AG20443 (cell line): ENCODE measurements at places on chromosomes 11 and 22.

DNA sequence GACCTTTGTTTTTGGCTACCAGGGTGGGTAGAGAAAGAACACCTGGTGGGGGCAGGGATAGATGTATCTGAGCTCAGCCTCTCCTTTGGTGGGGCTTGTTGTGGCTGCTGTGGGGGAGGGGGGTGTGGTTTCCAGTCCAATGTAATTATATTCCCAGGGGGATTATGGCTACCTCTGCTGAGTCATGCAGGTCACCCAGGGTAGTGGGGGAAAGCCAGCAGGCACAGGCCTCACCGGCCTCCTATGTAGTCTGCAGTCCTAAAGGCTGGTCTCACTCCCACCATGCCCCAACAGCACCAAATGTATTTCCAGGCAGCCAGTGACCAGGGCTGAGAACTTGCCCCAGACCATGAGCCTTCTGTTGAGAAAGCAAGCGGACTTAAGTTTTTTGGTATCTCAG lies 119.6 kb downstream of the DYNC2H1 start:
- DNase-seq = no peak

DNA sequence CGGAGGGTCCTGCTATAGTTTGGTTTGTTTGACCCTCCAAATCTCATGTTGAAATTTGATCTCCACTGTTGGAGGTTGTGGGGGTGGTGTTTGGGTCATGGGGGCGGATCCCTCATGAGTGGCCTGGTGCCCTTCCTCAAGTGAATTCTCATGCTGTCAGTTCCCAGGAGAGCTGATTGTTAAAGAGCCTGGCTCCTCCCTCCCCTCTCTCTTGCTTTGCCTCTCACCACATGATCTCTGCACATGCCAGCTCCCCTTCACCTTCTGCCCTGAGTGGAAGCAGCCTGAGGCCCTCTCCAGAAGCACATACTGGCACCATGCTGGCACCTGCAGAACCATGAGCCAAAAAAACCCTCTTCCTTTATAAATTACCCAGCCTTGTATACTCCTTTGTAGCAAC lies 7.1 kb downstream of the TSPAN18 start:
- no peak for DNase-seq

DNA sequence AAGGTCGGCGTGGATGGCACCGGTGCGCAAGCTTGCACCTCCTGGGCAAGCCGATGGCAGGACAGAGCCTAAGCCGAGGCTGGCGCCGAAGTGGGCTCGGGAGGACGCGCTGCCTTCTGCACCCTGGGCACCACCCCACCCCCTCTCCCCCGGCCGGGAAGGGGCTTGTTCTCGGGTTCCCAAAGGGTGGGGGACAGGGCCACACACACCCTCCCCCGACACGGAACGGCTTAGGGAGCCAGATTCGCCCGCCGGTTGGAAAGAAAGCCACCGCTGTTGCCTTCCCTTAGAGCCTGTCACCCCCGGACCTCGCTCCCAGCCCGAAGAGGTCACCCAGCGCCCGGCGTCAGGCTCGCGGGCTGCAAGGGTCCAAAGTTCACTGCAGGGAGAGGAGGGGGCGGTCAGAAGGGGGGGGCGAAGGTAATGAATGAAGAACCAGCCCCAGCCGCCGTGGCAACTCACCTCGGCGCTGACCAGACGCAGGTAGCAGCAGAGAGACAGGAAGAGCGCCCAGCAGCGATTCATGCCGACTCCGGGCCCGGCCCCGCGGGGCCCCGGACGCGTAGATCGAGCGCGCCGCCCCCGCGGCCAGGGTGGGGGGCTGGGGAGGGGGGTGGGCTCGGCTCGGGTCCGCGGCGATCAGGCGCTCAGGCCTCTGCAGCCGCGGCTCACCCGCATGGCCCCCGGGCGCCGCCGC lies 1.2 kb downstream of the PDGFB start:
- no peak for DNase-seq

DNA sequence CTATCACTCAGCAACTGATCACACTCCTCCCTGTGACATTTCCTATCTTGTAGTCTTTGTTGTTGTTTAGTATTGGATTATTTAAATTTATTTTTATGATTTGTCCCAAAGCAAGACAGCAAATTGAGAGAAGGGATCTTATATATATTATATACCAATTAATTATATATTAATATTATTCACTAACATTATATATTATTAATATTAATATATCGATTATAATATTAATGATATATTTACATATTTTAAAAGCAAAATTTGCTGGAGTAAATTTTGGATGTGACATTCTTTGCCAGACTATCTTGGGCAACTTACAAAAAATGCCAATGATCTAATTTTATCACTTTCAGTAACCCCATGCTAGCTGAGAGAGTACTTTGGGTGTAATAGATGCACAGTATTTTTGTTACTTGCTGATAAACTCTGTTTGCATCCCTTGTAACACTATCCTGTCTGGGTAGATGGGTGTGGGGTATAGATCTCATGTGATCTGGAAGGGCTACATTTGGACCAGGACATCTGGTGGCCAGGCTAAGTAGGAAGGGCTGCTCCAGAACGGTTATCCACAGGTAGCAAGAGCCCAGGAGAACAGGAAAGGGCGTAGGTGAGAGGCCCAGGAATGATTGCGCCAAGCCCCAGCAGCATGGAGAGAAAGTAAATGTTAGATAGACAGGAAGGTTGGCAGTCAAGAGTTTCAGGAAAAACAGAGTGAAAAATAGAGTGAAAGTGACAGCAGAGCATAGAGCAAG lies 608.6 kb upstream of the KIRREL3 start:
- DNase-seq = no peak

- no peak for DNase-seq
Measured at GRCh38 chr11:45679806-45680205, 14.4 kb upstream of the CHST1 start.

DNA sequence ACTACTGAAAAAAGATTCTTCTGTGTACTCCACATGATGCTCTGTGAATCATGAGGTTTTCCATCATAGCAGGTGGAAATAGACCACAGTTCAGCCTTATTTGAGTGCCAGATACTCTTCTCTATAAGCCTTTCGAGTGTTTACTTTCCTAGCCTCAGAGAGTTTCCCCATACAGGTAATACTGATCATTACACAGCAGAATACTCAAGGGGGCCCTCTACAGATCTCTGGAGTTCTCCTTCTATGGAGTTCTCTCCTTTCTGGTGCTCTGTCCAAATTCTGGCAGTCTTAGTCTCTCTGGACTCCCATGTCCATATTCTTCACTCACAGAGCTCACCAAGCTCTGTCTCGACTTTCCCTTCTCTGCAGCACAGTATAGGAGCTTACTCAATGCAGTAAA lies 175.7 kb upstream of the CARD18 start:
- DNase-seq = no peak

GRCh38 chr22:46828323-46828900 lies 66.0 kb downstream of the TBC1D22A start:
- no peak for DNase-seq
